Stimulated activated CD8-positive, alpha-beta memory T cell treated with anti-CD3 and anti-CD28 coated beads, Interleukin-4, amount 100 ng/mL, for 1 hour (primary cell): ENCODE measurements at places on chromosomes 7 and 10.

DNA sequence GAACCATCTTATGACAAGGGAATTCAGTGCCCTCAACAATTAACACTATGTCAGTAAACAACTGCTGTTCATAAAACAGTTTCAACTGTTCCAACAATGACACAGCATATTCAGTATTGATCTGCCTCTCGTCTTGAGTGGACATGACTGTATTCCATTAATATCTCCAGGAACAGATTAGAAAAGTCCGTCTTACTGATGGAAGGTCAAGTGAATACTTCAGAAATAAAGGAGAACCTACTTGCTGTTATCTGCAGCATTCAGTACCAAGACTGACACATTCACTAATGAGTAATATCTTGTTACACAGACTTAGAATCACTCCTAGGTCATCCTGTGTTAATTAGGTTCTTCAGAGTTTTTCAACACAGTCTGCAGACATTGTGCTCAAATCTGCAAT lies 12.1 kb downstream of the KBTBD2 start:
- no peak for DNase-seq

DNA sequence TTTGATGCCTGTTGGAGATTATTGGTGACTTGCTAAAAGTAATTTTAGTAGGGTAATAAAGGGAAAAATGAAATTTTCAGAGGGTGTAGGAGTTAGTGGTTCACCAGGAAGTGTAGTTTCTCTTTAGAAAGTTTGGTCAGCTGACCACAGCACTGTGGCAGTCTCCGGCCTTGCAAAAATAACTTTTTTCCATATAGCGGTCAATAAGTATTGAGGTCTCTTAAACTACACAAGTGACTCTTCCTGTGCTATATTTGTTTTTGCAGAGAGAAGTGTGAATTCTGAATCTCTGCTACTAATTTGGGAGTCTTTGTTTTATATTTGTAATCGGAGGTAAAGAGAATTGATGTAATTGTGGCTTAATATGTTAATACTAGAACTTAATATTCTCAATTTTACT lies 24.3 kb downstream of the PTPN12 start:
- DNase-seq: no peak

DNA sequence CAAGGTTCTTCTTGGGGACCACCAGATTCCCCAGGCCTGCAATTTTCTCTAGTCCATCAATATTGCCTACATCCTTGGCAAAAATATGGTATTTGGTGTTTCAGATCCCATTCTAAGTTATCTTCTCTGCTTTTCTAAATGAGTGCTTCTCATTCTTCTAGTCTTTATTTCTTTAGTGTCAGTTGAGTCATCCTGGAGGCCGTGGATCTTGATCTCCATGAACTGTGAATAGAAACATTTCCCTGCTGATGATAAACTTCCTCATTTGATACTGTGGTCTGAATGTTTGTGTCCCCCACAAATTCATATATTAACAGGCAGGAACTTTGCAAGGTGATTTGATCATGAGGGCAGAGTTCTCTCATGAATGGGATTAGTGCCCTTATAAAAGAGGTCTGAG lies 779.3 kb downstream of the INHBA start:
- no peak for DNase-seq

DNA sequence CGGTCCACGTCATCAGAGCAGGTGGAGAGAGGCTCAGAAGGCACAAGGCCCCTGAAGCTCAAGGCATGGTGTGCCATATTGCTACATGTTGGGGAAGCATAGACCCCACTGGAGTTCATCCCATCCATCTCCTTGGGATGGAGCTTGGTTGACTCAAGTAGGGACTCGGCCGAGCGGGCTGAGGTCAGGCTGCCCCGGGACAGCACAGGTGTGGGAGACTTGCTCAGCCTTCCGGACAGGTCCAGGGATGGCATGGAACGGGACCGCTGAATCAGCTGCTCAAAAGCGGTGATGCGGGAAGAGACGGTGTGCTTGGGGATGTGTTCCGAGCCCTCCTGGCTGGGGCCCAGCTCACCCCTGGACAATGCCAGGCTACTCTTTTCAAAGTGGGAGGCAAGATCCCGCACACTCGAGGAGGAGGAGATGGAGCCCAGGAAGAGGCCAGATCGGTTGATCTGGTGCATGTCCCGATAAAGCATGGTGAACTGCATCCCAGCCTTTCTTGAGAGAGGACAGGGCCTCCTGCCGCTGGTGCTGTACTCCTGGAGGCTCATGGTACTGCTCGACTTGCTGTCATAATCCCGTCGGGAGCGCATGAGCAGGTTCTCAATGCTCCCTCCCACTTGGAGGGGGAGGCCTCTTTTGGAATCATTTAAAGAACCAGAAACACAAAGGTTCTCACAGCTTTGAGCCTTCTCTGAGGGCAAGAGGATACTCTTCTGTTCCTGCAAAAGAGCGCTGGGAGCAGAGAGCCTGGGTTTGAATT lies 65.6 kb upstream of the PDLIM1 start:
- no peak for DNase-seq

DNA sequence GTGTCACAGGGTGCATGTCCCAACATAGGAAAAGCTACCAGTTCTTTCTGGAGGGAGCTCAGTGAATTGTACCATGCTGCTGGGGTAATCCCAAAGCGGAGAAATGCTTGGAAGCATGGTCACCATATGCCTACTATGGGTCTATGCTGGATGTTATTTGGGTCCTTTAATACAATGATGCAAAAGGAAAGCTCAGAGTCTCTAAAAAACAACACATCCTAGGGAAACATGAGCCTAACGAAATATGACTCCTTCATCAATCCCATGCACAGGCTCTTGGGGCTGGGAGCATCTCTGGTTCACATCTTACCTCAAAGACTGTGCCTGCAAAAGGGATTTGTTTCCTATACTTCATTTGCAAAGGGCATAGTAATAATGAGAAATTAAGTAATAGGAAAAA lies 65.2 kb downstream of the CUBN start:
- no peak for DNase-seq

DNA sequence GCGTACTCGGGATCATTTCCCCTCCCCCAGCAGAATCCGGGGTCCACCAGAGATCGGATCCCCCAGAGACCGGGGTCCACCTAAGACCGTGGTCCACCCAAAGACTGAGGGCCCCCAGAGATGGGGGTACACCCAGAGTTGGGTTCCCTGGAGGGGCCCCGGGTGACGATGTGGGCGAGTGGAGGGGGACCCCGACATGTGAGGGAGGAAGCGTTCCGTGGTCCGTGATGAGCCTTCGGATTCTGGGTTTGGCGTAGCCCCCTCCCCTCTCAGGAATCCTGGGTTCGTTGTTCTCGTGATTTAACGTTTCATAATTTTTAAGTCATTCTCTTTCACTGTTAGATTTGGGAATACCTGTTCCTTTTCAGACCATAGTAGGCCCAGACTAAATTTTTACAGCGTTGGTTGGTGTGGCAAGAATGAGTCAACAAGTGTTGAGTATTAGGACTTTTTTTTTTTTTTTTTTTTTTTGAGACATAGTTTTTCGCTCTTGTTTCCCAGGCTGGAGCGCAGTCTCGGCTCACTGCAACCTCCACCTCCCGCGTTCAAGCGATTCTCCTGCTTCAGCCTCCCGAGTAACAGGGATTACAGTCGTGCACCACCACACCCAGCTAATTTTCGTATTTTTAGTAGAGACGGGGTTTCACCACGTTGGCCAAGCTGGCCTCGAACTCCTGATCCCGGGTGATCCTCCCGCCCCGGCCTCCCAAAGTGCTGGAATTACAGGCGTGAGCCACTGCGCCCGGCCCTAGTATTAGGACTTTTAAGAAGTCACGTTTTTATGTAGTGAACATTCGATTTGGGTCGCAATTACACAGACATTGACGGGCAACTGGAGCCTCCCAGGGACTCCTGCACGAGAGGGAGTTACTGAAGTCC lies 672 bp downstream of the GTPBP4 start:
- no peak for DNase-seq
